ENCODE measurements at places on chromosomes 2 and 18. TPM values are rescaled to one million over a fixed set of nuclear protein-coding genes. Genes with fewer than 3 reads are reported as not detected.

The PAIP2B gene
- 0.26 TPM for total RNA-seq

The RAX gene
- total RNA-seq = not detected

The UGT1A8 gene
- total RNA-seq = not detected

The CHN1 gene
- 18.9 TPM for total RNA-seq

The EFEMP1 gene
- 44.6 TPM for total RNA-seq

The TRPM8 gene
- 0.15 TPM for total RNA-seq

The TGFA gene
- total RNA-seq = 5.5 TPM

The ACVR1C gene
- total RNA-seq = not detected

The TMEM247 gene
- not detected for total RNA-seq

The CFAP65 gene
- total RNA-seq = 0.48 TPM

The PFN4 gene
- 1.1 TPM for total RNA-seq

The NT5DC4 gene
- not detected for total RNA-seq

The MRO gene
- 0.26 TPM for total RNA-seq

The HRH4 gene
- not detected for total RNA-seq

The RGPD3 gene
- 0.18 TPM for total RNA-seq

The RESP18 gene
- total RNA-seq = not detected

The FBXO48 gene
- total RNA-seq = 0.55 TPM

The FAM237A gene
- total RNA-seq = not detected
